ENCODE measurements at places on chromosomes 3 and 15.

GRCh38 chr15:58378241-58379085 lies 53.3 kb upstream of the LIPC start:
- no peak for DNase-seq

DNA sequence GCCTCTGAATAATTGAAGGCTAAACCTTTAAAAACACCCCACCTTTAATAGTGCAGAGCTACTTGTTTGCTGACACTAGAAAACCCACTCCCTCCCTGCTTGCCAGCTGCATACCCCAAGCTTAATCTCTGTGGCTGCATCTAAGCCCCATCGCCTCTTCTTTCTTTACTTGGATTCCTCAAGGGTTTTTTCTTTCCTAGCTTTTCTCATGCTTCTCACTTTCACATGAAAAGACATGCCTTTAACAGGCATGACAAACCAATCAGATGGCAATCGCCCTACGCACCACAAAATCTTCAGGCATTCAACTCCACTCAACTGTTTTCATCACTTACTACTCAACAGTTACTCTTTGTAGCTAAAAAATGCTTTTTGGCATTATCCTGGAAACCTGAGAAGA lies 77.5 kb downstream of the PLD1 start:
- DNase-seq, result no peak

GRCh38 chr3:46353090-46353489 lies 821 bp upstream of the CCR2 start:
- DNase-seq, result no peak

GRCh38 chr3:38606561-38606960 lies 42.9 kb downstream of the SCN5A start:
- DNase-seq, result no peak

GRCh38 chr3:127706785-127707351 lies 34.1 kb downstream of the ABTB1 start:
- DNase-seq, result no peak
